Right lobe of liver (tissue), 6 donors: ENCODE measurements at places on chromosomes 16 and 17.

DNA sequence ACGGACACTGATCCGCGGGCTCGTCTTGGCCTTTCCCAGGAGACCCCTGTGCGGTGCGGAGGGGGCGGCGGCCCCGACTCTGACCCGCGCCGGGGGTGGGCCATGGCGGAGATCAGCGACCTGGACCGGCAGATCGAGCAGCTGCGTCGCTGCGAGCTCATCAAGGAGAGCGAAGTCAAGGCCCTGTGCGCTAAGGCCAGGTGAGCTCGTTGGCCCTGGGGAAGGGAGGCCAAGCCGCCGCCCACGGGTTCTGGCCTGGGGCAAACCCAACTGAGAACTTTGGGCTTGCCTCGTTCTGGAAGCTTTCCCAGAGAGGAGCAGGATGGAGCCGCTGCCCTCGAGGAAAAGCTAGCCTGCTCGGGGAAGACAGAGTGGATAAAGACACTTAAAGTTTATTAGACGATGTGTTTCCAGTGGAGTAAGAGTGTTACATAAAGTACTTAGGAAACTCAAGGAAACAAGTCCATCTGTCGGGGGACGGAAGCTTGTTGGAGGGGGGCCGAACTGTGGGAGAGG is 540 bp downstream of the PPP4C start:
- DNase-seq, result peak; percentile 74

DNA sequence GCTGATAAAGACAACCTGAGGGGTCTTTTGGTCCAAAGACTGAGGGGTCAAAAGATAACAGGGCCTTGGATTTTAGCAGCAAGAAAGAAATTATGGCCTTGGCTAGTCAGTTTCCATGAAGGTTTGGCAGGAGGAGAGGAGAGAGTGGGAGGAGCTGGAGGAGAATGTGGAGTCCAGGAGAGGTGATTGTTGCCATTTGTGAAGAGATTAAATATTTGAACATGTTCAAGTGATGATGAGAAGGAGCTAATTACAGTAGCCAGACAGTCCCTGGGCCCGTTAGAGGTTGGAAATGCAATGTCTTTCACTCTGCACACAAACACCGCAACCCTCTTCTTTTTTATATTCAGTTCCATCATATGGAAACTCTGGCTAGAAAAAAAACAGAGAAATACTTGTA is 68.6 kb downstream of the TNRC6C start:
- DNase-seq, result no peak

DNA sequence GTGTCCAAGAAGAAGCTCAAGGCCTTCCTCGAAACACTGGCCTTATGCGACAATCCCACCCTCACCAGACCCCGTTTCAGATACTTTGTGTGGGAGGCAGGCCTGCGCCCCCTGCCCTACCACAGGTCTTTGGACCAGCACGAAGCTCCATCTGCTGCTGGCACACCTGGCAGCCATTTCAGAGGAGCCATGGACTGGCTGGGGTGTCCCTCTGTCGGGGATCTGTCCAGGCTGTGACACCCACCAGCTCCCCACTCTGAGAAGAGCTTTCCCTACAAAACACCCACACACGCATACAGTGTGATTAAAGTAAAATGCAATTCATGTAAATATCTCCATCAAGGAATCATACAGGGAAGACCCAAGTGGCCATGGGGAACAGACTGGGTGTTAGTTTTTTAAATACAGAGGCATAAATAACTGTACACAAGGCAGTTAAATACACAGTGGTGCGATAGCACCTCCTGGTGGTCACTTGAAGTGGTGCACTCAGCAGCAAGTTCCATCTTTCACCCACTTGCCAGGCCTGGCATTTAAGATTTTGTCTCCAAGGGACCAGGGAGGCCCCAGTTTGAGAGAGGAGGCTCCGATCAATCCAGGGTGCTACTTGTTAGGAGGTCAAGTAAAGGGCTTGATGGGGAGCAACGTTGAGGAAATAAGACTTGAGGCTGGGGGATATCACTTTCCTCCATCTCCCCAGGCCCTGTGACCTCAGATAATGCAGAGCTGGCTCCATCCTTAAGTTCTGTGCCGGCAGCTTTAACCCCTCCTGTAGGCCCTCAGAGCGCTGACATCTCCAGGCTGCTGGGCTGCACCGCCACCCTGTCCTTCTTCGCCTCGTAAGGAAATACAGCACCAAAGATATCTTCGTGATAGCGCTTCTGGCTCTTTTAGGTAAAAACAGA is 43.6 kb downstream of the NOS2 start:
- DNase-seq, result no peak

DNA sequence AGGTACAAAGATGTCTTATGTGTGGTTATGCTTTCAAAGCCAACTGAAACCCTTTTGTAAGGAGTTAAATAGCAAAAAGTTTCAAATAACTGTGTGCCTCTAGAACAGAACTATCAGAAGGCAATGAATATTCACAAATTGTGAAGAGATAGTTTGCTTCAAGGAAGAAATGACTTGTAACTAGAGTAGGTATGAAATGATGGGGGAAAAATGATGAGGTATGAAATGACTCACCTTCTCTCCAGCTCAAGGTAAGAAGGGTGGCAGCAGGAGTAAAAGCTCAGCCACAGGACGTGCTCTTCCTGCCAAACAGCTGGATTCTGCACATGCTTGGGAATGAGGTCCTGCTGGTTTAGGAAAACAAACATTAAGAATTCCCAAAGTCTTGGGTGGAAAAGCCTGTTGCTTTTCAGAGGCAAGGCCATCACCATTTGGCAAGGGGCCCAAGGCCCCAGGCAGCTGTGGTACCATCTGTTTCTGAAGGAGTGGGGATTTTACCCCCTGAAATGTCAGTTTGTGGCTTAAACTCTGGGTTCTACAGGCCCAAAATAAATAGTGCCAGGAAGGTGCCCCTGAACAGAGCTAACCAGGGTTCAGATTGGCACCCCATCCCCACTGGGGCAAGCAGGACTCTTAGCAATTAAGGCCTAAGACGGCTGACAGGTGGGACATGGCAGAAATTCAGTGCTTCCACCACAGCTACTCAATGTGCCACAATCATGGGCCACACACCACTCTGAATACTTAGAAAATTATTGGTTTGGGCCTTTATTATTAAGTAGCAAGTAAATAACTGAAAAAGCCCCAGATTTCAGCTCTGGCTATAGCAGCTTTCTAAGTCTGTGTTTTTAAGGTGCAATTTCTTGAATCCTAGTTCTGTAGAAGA is 13.3 kb downstream of the HERPUD1 start:
- DNase-seq, result no peak

DNA sequence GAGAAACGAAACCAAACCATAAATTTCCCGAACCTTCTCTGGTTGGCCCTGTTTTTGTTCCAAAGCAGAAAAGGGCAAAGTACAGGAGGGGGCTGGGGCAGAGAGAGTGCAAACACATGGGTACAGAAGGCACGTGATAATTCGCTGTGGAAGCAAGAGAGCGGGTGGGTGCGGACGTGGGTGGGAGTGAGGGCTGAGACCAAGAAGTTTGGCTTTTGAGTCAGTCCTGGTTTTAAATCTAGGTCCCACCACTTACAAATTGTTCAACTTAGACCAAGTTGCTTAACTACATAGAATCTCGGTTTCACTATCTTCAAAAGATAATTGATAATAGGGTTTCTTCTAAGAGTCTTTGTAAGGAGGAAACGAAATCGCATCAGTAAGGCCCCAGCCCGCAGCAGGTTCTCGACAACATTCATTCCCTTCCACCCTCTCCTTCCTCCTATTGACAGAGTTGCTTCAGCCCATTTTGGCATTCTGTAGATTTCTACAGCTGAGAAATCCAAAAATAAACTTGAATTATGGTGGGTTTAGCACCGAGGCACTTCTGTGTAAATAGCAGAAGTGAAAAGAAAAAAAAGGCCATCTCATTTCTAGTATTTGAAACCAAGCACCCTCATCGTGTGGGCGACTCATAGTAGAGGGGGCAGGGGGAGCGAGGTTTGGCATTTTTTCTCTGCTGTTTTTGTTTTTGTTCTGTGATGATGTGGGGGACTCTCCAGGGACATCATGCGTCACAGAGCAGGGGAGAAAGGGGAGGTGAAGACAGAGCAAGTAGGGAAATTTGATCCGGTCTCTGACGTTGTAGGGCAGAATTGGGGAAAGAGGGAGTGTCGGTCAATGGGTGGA is 33.6 kb upstream of the CCR7 start:
- peak; percentile 76 for DNase-seq

DNA sequence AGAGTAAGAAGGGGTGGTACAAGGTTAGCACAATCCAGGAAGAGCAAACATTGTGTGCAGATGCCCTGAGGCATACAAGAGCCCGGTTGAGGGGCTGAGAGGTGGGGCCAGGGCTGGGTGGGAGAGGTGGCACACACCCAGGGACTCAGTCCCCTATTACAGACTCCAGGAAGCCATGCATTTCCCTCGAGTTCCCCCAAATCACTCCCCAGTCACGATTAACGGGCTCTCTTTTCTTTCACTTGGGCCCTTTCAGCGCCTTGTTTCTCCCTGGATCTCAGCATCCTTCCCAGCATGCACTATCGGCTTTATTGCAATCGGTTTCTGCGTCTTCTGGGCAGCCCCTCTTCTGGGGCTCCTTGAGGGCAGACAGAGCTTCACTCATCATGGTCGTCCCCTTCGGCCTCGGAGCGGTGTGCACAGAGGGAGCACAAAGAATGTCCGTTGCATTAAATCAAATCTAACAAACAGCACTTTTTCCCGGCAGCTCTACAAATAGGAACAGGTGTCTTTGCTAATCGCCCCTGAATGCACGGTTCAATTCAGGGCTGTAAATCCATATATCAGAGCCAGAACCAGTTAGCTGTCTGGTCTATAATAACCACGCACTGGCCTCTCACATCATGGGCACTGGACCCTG is 184.6 kb upstream of the HSBP1 start:
- no peak for DNase-seq

DNA sequence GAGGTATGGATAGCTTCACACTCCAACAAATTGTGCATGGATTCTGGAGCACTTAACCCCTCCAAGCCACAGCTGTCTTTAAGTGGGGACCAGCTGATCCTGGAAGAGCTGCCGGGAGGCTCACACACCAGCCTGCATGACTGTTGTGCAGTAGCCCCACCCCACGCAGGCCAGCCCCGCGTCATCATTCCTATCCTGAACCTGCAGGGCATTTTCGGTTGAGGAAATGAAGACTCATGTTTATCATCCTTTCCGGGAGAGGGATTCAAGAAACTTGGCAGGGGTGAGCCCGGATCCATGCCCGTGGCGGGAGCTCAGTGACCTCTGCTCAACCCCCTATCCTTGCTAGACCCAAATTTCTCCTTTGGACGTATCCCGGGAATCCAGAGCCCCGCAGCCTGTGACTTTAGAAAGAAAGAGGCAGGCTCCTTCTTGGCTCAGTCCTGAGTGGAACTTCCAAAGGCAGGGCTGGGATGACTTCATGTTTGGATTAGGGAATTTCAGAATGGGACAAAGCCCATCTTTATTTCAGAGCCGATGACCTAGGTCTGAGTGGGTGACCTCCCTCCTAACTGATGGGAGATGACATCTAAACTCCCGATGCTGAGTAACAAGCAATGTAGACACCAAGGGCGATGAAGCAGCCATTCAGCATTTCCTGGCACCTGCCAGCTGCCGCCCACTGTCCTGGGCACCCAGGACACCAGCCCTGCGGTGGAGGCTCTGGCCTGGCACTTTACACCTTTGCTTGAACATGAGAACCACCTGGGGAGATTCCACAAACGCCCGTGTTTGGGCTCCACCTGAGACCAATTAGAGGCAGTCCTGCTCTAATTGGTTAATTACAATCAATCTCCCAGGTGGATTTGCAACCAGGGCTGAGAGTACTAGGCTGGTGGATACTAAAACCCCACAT is 43.3 kb upstream of the CMIP start:
- no peak for DNase-seq

GRCh38 chr17:80146121-80147034 is 550 bp downstream of the EIF4A3 start:
- DNase-seq, result peak; percentile 45

DNA sequence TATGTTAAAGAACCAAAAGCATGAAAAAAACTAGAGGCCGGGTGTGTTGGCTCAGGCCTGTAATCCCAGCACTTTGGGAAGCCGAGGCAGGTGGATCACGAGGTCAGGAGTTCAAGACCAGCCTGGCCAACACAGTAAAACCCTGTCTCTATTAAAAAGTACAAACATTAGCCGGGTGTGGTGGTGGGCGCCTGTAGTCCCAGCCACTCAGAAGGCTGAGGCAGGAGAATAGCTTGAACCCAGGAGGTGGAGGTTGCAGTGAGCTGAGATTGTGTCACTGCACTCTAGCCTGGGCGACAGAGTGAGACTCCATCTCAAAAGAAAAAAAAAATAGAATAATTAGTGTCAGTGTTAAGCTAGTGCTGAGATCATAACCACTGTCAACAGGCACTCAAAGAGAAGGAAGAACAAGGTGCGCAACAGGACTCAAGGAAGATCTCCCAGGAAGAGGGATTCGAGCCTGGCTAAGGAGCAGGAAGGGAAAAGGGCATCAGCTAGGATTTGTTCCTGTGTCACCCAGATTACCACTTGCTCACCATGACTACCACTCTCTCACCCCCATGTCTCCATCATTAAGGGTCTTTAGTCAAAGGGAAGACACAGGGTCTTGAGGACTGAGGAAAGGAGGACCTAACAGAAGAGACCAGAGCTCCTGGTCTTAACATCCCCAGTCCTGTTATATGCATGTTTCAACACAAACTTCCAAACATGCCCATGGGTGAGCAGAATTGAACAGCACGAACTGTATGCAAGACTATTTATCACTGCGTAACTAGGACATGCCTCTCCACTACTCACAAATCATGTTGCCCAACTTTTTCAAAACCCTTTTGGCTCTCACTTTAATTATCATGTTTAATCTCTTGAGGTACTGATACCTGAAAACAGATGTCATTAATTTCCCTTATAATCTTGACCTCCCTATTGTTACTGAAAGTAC is 88.3 kb upstream of the PLEKHM1 start:
- no peak for DNase-seq

GRCh38 chr16:86044241-86044671 is 145.3 kb downstream of the IRF8 start:
- peak; percentile 38 for DNase-seq

GRCh38 chr17:43880420-43880991 is 26.8 kb downstream of the MPP2 start:
- DNase-seq, result peak; percentile 60

DNA sequence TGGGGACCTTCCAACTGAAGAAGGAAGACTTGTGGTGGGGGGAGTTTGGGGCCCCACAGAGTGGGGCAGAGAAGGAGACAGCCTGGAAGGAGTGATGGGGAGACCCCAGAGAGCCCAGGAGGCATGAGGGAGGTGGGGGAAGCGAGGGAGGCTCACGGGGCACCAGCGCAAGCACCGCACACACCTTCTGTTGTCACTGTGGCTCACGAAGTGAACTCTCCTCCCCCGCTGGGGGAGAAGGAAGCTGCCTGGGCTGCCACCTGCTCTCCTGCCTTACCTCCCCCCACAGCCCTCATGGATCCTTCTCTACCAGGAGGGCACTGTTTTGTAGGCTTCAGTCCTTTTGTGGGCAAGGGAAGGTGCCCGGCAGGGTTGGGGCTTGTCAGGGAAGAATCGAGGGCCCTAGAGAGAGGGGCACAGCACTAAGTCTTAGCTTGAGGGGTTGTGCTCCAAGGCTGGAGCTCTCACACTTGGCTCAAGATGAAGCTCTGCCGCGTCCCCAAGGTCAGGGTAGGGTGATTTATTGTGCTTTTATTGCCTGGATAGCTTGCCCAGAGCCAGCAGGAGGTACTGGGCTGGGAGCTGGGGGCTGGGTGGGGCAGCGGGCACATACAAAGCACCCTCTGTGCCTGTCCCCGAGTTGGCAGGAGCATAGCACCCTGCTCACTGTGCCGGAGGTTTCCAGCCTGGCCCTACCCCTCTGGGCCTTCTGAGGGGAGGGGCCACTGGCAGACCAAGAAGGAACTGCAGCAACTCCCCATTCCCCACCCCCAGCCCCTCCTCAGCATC is 4.6 kb upstream of the STARD3 start:
- no peak for DNase-seq
